Non-pigmented ciliary epithelial cell (primary cell): ENCODE measurements at places on chromosomes 7 and 10.

- DNase-seq: no peak
These were observed 96.7 kb upstream of the PDCD4 start for GRCh38 chr10:110775020-110775375.

- DNase-seq: no peak
These were observed 66.0 kb downstream of the CASD1 start for GRCh38 chr7:94575646-94576045.

GRCh38 chr10:1947464-1948003 is 210.2 kb upstream of the ADARB2 start:
- no peak for DNase-seq

- no peak for DNase-seq
These were observed 129.6 kb upstream of the SEMA3A start for GRCh38 chr7:84324136-84324630.

GRCh38 chr10:21927631-21928353 is 75.7 kb downstream of the DNAJC1 start:
- DNase-seq: peak; percentile 67

DNA sequence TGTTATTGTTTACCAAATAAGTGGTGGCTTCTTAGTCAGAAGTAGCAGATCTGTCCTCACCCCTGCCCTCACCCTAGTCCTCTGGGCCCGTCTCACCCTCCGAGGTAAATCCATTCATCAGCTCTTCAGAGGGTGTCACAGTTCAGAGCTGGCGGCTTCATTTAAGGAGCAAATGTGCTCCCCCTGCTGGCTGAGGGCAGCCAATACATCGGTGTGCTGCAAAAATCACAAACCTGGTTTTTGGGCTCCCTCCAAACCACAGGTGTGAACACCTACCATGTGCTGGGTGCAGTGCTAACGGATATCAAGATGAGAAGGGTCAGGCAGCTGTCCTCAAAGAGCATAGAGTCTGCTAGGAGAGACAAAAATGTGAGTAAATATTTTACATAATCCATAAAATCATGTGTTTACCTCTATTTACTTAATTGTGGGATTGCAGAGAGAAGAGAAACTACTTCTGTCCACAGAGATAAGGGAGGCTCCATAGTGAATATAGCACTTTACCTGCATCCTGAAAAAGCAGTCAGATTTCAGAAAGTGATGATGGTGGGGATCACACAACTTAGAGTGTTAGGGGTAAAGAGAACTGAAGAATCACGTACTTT is 15.5 kb upstream of the CRTAC1 start:
- DNase-seq: peak; percentile 11

DNA sequence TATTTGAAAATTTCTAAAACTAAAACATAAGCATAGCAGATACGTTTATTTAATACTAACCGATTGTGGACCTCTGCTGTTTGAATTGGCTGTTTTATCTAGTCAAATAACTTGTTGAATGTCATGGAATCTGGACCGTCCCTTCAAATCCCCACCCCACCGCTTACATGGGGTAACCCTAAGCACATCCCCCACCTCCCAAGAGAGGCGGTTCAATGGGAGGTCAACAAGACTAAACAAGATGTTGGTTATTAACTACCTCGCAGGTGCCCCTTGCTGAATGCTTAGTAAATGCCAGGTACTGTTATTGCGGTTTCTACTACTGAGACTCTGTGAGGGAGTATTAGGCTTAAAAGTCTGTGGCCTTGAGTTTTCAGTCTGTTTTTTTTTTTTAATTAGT is 70.9 kb downstream of the DAGLB start:
- DNase-seq: no peak

GRCh38 chr7:140448781-140449480 is 30.4 kb downstream of the MKRN1 start:
- no peak for DNase-seq

DNA sequence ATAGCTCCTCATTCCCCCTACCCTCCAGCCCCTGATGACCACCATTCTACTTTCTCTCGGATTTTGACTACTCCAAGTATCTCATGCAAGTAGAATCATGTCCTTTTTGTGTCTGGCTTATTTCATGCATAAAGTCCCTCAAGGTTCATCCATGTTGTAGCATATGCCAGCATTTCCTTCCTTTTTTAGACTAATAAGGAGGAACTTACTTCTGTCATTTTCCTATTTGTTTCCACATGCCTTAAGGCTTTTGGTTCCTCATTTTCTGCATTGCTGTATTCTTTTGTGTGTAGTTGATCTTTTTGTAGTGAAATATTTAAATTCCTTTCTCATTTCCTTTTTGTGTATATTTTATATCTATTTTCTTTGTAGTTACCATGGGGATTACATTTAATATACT is 376.9 kb downstream of the CALN1 start:
- no peak for DNase-seq

DNA sequence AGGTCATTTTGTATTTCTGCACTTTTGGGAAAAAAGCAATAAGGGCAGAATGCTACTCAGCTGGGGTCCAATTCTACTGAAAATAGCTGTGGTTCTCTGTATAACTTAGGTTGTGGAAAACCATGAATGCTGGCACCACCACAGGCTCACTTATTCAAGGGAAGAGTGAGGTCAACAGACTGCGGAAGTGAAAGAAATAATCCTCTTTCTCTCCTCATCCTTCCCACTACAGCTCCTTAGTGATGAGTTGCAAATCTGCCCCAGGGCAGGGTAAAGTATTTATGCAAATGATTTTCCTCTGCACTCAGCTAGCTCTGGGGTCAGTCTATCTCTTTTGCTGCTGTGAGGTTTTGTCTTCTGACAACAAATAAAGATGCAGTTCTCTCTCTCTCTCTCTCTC is 74.1 kb upstream of the PTPRZ1 start:
- DNase-seq: no peak

DNA sequence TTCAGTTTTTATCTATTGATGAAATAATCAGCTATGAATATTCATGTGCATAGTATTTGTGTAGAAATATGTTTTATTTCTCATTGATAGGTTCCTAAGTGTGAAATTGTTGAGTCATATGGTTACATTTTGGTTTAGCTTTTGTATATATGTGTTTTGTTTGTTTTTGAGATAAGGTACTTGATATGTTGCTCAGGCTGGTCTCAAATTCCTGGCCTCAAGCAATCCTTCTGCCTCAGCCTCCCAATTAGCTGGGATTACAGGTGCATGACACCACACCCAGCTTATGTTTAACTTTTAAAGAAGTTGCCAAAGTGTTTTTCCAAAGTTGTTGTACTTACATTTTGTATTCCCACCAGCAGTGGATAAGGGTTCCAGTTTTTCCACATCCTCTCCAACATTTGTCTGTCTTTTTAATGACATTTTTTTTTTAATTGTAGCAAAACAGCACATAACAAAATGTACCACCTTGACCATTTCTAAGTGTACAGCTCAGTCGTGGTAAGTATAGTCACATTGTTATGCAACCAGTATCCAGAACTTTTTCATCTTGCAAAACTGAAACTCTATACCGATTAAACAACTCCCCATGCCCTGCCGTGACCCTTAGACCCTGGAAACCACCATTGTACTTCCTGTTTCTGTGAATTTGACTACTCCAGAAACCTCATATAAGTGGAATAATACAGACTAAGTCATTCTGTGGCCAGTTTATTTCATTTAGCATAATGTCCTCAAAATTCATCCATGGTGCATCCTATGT is 12.6 kb upstream of the UBE2D1 start:
- DNase-seq: no peak

DNA sequence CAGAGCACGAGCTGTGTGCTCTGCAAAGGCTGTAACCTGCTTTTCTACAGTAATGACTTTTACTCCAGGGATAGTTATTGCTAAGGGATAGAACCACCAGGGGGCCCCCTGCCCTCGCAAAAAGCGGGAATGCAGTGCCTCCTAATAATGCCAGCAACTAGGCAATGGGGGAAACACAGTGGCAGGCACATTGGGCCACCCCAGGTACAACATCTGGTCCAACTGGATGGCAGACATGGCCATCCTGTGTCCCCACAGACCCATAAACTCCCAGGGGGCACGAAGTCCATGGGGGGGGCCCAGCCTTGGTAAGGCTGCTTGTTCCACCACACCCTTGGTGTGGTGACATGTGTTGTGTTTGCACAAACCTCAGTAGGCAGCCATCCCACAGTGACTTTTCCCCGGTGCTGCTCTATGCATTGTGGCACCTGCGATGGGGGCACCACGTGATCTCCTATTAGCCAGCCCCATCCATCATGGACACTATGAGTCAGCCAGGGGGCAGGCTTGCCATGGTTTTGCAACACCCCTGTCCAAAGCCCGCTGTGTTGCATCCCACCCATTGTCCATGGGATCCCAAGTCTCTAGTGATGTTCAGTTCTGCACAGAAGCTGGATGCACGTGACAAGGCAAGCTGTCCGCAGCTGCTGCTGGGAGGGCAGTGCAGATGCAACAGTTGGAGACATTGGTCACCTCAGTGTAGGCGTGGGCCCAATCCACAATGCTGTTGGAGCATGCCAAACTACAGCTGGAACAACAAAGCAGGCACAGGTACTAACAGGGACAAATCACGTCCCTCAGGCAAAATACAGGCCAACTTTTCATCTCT is 84.0 kb downstream of the ANLN start:
- no peak for DNase-seq

DNA sequence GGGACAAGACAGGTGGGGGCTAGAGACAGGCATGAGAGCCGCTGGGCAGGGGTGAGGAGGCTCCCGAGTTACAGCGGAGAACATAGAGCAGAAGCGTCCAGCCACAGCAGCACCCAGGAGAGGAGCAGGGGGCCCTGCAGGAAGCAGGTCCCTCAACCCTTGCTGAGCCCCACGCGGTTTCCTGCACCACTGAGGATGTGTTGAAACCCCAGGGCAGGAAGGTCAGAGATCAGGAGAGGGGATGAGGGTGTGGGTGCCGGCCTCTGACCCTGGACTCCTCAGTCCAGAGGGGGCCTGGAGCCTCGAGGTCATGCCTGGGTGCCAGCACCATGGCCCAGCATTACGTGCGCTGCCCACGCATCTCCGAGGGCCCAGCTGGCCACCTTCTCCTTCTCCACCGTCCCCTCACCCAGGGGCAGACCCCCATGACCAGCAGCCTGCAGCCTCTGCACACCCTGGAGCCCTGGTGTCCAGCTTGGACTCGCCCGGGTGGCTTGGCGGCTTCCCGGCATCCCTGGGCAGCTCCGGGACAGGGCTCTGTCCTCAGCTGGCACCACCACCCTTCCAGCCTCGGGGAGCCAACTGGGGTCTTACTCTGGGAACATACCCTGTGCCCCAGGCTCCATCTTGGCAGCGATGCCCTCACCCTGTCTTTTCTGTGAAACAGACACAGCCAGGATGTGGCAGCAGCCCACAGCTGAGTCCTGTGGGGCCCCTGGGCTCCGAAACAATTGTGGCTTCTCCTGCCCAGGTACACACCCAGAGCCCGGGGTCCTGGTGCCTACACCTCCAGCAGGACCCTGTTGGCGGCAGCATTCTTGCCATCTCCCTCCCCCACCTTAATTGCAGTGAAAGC is 52.0 kb downstream of the STK32C start:
- no peak for DNase-seq

DNA sequence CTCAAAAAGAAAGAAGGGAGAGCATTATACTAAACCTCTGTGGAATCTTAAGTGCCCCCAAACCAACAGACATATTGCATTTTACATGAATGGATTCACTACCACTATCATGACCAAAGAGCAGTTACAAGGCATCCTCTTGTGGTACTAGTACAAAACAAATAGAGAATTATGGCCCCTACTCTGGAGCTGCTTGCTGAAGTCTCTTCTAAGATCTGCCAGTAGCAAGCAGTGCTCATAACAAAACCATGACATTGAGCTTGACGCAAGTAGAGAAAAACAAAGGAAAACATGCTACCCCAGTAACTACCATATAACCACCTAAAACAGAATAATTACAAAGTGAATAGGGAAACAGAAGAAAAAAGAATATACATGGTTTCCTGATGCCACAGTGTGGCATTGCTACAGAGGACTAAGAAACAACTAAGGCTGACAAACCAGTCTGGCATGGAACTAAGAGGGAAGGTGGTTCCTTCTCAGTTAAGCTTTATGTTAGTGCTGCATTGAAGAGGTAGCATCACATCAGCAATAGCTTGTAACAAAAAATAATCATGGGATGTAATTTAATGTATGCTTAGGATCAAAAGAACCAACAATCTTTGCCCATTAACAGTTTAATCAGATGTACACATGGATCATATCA is 150.2 kb upstream of the AGR3 start:
- DNase-seq: no peak

DNA sequence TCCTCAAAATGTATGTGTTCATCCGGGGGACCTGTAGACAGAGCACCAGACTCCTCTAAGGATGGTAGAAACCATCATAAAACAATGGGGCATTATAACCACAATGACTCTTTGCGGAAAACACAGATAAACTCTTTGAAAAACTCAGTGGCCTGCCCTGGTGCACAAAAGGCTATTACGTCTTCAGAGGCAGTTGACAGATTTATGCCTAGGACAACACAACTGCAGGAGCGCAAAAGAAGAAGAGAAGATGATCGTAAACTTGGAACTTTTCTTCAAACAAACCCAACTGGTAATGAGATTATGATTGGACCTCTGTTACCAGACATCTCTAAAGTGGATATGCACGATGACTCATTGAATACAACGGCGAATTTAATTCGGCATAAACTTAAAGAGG is 6.0 kb downstream of the RBM48 start:
- no peak for DNase-seq

- DNase-seq: no peak
These were observed 59.5 kb downstream of the ASB13 start for GRCh38 chr10:5606864-5607263.

- no peak for DNase-seq
These were observed 3.1 kb downstream of the STARD3NL start for GRCh38 chr7:38181111-38181510.

GRCh38 chr10:31707093-31708039 is 221.3 kb downstream of the ARHGAP12 start:
- DNase-seq: peak; percentile 50

GRCh38 chr7:45610660-45611299 is 36.6 kb downstream of the ADCY1 start:
- no peak for DNase-seq

DNA sequence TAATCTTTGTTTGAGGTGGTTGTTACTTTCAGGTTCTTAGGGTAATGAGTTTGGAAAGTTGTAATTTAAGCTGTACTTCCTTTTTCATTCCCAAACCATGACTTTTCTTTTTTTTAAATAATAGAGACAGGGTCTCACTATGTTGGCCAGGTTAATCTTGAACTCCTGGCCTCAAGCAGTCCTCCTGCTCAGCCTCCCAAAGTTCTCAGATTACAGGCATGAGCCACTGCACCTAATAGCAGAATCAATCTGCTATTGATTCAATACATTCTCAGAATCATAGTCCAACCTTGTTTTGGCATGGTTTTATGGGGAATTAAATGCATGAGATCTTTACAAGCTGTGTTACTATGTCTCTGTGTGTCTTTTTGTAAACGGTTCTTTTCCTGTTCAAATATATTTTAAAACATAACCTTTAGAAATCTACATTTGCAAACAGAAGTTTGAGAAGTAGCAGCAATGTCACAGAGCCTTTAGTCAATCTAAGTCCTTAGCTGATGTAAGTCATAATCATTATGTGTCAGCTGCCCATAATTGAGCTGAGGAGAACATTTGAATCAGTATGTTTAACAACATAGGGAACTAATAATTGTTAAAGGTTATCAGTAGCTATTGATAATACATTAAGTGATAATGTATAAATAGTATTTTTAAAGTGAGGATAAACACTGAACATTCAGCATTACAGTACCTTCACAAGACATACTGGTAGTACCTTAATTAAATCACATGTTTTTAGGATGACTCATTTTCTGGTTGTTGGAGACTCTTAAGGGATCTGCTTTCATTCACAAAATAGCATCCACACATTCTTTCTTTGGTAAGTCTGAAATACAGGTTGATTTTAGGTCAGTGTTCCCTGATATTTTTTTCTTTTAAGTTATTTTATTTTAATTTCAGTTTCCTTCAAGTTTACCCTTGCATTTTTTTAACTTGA is 8.8 kb downstream of the INPP5F start:
- DNase-seq: peak; percentile 27
